Daoy (cell line): ENCODE measurements at places on chromosomes 16 and 17. TPM values are rescaled to one million over a fixed set of nuclear protein-coding genes. Genes with fewer than 3 reads are reported as not detected.
A peak's percentile ranks its signal among the peaks of the same experiment; 100 is the strongest.

Gene PRM3
- total RNA-seq = not detected in 2 replicates

Gene KRT14
- total RNA-seq = 0.63 and 1.4 TPM in 2 replicates

Gene KRT25
- total RNA-seq = not detected in 2 replicates

Gene HOXB4
- total RNA-seq = 0.68 and 2.5 TPM in 2 replicates

Gene KLHL10
- total RNA-seq = 0.74 TPM in 1 of 2 replicates, not detected in the other

Gene PPP1R27
- total RNA-seq = not detected in 2 replicates

Gene KCNH6
- not detected in 2 replicates for total RNA-seq

GRCh38 chr16:877242-878071, 76.9 kb upstream of the GNG13 start:
- DNase-seq = no peak

- no peak for DNase-seq
These were observed 573 bp upstream of the CDK10 start for GRCh38 chr16:89685916-89686315.

- no peak for DNase-seq
These were observed 125.8 kb downstream of the ANKRD11 start for GRCh38 chr16:89364606-89365005.

DNA sequence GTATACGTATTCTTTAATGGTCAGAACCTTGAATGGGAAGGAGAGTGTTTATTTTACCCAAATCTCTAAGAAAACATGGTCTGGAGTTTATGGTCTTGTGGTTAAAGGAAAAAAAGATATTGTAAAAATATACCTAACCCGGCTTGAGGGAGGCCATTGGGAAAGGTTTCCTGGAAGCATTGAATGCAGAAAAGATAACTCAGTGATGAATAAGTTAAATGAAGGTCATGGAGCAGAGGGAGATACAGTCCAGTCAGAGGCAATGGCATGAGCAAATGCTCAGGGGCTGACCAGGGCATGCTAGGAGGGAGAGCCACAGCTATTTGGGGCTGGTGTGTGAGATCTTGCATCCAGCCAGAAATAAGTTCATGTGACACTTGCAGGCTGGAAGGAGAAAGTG, 430.4 kb upstream of the CDH5 start:
- DNase-seq = no peak

DNA sequence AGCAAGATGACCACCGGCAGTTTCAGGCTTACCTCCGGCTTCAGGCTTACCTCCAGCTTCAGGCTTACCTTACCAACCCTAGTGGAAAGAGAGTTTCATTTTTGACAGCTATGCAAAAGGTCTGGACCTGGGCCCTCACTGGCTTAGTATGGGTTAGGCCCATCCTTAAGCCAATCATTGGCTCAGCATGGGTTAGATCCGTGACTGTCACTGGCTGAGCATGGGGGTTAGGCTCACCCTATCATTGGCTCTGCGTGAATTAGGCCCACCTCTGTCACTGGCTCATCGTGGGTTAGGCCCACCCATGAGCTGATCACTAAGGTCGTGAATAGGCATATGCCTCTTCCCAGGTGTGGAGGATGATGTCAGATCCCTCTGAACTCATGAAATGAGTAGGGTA, 8.1 kb downstream of the NDE1 start:
- no peak for DNase-seq

DNA sequence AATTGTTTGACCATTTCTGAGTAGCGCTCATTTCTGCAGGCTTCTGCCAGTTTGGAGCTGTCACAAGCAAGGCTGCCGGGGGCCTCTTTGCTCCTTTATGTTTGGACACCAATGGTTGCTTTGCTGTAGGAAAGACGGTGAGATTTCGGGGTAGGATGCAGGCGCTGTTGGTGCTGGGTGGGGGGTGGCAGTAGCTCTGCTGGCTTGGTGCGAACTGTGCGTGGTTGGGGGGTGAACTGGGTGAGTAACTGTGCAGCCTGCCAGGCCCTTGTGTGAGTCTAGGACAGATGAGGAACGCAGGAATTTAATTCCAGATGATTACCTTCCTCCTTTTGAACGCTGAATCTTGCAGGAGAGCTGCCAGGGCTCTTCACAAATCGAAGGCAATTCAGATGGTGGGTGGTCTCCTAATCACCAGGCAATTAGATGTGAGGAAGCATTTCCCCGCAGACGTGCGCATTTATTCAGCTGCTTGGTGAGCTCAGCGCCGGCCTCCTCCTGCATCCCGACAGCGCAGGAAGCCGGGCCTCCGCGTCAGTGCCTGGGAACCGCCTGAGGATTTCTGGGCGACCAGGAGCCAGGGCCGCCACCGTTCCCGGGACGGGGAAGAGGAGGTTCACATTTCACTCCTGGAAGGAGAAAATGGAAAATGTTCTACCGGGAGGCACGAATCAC, 154.4 kb downstream of the FOXL1 start:
- DNase-seq = no peak

DNA sequence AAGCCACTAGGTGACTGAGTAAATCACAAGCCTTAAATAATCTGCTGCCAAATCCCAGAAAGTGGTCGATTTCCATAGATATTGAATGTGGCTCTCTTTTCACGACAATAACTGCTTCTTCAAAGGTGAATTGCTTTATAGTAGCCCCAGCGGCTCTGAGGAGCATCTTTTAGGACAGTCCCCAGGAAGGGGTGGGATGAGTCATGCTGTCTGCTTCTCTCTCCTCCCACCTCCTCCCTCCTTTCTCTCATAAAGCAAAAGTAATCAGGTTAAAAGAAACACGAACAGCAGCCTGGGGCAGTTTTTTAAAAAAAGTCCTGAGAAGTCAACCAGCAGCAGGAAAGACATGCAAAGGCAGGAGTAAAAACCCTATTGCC, 1.8 kb downstream of the KIAA0513 start:
- DNase-seq = peak; percentile 56

GRCh38 chr16:72923757-72924156, 124.2 kb downstream of the ZFHX3 start:
- no peak for DNase-seq

DNA sequence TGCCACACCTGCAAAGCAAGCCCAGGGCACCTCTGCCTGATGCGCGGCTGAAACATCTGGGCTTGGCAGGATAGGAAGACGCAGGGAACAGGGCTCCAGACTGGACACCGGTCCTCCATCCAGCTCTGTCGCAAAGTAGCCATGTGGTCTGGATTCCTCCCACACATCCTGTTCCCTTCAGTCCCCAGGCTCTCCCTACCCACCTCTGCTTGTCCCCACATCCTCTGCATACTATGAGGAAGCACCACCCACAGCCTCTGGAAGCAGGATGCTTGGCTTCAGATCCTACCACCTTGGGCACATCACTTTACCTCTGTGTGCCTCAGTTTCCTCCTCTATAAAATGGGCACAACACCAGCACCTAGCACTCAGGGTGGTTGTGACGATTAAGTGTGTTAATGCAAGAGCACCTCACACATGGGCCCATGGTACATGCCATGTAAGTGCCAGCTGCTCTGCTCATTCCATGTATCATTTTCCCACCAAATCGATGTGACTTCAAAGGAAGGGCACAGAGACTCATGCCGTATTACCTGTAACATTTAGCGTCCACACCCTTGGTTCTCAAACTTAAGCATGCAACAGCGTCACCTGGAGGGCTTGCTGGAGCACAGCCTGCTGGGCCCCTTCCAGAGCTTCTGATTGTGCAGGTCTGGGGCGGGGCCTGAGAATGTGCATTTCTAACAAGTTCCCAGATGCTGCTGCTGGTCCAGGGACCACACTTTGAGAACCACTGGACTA, 138.6 kb upstream of the SDK2 start:
- DNase-seq = peak; percentile 33

DNA sequence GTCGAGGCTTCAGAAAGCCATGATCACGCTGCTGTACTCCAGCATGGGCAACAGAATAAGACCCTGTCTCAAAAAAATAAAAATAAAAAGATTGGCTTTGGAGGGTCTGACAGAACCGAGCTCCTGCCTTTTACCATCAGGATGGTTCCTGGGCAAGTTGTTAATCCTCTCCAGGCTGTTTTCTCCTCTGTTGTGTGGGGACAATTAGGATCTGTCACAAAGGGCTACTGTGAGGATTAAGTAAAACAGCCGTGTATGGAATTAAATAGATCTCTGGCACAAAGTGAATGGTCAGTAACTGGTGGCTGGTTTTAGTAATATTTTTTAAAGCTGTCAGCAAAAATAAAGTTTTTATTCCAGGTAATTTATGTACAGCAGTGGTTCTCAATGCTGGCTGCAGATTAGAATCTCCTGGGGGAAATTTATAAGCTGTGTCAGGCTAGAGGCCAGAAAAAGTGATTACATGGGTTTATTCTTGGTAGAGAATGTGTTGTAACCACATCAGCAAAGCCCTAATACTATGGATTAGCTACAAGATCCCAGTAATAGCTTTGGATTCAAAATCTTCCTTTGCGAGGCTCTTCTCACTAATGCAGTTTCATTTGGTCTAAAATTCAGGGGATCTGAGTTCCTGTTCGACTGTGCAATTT, 47.2 kb downstream of the GPRC5B start:
- DNase-seq = no peak

- no peak for DNase-seq
These were observed 38.1 kb downstream of the SRL start for GRCh38 chr16:4203748-4204147.

- DNase-seq = peak; percentile 66
These were observed 35.4 kb upstream of the RNF43 start for GRCh38 chr17:58452738-58453137.

GRCh38 chr16:67400901-67401300, 7.6 kb upstream of the TPPP3 start:
- no peak for DNase-seq

- DNase-seq = no peak
These were observed at the start of gene WIPI1 for GRCh38 chr17:68457168-68457538. TSS of gene WIPI1 (minus strand) at chr17:68457496. CDS start at chr17:68457421, 75 bp downstream.
